ENCODE measurements at places on chromosomes 3 and 15.

DNA sequence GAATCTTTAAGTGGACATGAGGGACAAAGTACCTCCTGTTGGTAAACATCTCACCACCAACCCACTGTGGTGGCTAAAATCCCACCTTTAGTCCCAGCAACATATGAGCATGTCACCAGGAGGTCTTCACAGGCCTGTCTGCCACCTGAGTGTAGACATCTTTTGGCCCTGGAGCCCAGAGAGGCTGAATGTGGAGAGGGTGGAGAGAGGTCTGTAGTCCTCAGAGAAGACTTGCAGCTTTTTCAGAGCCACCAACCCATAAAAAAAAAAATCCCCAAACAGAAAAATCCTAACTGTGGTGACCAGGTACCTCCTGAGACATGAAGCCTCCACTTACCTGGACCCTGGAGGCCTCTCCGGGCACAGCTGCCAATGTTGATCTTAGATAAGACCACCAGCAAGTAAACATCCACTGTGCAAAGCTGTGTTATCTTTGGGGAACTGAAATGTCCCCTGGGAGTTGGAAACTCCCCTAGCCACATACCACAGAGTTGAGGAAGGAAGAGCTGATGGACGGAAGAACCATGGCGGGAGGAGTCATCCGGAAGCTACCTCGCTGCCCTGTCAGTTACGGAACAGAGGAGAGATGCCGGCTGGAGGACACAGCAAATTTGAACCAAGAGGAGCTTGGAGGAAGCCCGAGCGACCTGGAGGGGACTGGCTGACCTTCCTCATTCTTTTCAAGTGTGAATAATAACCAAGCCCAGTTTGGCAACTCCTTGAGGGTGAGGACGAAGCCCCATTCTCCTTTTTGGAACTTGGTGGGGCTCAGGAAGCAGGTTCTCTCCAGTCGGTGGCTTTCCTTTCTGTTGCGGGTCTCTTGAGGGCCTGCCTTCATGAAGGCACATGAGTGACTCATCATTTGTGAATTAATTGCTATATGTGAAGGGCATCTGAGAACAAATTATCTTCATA is at the start of gene GHRL:
GHRL (minus strand) TSS at position 443 of the 915 bp plus-strand sequence. CDS start 2,767 bp downstream, outside the sequence.
- no peak for DNase-seq

- no peak for DNase-seq
Measured at GRCh38 chr3:157113832-157114505, 46.0 kb downstream of the CCNL1 start.

GRCh38 chr3:43010638-43011037 is 31.5 kb downstream of the GASK1A start:
- no peak for DNase-seq

GRCh38 chr3:179404307-179404706 is 47.0 kb downstream of the GNB4 start:
- DNase-seq = no peak

Measured in kidney epithelial cell (primary cell).